ENCODE measurements at places on chromosomes 5 and 9.

DNA sequence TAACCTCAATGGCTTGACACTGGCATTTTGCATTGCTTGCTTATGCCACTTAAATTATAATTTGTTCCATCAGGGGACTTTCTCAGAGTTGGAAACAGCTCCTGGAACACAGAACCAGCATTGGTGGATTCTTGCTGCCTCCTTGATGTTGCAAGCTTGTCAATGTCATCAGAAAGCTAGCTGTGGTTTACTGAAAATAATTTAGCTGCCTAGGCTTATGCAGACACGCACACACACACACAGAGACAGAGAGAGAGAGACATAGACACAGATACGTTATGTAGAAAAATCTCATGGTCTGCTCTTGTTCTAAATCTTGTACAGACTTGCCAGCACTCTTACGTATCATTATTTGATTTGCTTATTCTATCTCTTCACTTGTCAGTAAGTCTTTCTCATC is 78.0 kb downstream of the HMHB1 start:
- DNase-seq: no peak

DNA sequence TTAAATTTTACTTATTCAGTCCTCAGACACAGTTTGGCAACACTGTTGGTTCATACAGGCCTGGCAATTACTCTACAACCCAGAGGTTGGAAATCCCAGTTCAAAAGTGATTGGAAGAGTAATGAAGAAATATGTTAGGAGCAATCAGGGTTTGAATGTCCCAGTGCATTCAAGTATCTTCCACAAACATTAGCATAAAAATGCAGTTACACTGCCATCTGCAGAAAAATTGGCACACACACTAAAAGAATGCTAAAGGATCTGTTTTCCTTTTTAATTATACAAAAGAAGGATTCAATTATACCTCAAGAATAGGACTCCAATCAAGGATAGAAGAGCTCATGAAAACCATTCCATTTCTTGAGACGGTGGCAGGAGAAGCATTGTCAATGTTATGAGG is 130.2 kb downstream of the DNAH5 start:
- DNase-seq: no peak

DNA sequence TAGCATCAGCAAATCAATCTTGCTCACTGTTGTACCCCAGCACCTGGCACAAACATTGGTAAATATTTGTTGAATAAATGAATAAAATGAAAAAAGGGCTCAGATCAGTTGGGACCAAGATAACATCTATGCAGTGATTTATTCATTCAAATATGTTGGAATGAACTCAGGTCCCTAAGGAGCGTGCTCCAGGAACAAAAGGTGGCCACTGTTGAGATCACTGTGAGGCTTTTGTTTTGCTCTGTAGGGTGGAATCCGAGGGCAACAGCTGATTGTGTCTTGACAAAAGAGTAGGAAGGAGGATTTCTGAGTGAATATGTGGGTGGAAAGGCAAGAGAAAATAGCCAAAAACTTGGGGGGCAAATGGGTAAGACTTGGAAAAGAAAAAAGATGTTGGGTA is 89.7 kb downstream of the PPP2R2B start:
- no peak for DNase-seq

- peak; percentile 71 for DNase-seq
These were observed 382.3 kb upstream of the SLC30A5 start for GRCh38 chr5:68711293-68712200.

DNA sequence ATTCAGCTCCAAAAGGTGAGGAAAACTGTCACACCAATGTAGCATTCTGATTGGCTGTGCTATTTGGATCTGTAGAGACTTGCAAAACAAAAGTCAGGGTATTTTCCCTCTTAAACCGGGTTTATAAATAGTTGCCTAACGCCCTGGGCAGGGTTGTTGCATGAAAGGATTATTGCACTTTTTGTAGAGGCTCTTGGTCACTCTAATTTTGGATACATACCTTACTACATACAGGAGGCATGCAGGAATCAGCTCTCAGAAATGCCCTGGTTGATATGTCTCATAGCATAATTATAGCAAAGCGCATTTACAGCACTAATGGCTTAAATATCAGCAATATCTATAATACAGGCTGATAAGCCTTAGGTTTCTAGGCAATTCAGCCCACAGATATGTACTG is 200.0 kb upstream of the GDNF start:
- no peak for DNase-seq

- no peak for DNase-seq
These were observed 129.3 kb downstream of the GCNT1 start for GRCh38 chr9:76588316-76588715.

DNA sequence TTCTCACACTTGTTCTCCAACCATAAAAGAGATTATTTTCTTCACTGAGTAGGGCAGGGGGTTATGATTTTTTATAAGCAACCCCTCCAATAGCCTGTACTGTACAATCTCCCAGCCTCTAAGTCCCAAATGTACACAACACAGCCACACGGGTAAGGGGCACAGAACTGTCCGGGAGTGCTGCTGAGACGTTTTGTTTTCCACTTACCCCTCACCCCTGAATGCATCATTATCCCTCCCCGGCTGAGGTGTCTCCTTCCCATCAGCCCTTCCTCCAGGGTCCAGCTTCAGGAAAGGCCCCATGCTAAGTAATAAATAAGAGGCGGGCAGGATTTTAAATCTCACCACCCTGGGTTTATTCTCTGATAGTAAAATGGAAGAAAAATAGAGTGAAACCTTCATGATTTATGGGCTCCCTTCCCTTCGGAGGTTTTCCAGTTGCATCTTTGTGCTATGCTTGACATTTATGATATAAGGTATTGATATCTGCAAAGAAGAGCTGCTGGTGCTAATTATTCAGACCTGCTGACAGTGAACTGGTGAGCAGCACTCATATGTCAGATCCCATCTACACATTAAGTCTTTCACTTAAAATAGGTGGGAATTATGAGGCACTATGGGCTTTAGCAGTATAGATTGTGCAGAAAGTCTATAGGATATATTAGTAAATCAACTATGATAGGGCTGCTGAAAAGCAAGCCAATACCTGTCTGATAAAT is 67.2 kb upstream of the MEGF10 start:
- DNase-seq: no peak

GRCh38 chr5:181173420-181174342 is 26.3 kb downstream of the OR2V2 start:
- no peak for DNase-seq

DNA sequence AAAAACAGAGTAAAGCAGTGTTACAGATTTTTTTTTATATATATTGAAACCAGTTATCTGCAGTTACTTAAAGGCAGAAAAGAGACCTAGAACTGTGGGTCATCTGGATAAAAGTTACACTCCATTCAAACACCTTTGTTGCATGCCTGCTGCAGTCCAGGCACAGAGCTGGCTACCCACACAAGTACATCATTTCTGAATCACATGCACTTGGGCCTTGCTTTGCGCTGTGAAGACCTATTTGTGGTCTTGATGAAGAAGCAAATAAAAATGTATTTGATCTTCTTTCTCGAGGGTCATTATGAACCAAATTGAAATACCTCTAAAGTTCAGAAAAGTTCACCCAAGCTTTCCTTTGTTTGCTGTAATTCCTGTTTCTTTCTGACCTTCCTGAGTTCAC is 503.0 kb upstream of the ZNF608 start:
- DNase-seq: no peak

GRCh38 chr9:121262953-121263352 is 5.0 kb upstream of the GSN start:
- DNase-seq: no peak

DNA sequence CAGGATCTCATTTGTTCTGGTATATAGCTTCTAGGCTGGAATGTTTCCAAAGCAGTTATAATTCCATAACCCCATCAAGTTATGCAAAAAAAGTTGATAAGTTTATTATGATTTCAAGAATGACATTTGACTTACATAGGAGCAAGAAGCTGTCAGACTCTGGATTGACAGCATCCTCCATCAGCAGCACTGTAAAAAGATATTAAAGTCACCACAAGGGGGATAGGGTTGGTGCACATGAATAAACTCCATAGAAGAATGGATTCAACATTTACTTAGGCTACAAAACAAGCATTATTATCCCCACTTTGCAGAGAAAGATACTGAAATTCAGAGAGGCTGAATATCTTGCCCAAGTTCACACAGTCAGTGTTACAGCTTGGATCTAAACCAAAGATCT is 208.9 kb upstream of the SLC30A5 start:
- DNase-seq: peak; percentile 21

DNA sequence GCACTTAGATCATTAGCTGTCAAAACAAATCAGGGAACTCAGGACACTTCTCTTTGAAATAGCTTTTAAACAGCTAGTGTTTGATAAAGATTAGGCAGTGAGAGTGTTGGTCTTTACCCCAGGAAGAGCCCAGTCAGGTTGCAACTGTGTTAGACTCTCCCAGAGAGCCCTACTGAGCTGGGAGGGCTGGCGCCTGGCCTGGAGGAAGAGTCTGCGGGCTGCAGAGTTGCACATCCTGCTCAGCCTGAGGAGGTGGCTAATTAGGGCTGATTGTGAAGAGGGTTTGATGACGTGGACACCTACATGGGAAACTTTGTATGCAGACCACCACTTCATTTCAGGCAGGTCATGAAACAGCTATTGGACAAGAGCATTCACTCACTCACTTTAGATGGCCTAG is 112.0 kb downstream of the TMEM174 start:
- DNase-seq: no peak

GRCh38 chr5:51811883-51812471 is 428.7 kb downstream of the ISL1 start:
- no peak for DNase-seq

GRCh38 chr5:136446565-136446964 is 81.2 kb upstream of the TRPC7 start:
- no peak for DNase-seq

GRCh38 chr9:111914749-111915424 is 18.3 kb downstream of the UGCG start:
- DNase-seq: peak; percentile 25

DNA sequence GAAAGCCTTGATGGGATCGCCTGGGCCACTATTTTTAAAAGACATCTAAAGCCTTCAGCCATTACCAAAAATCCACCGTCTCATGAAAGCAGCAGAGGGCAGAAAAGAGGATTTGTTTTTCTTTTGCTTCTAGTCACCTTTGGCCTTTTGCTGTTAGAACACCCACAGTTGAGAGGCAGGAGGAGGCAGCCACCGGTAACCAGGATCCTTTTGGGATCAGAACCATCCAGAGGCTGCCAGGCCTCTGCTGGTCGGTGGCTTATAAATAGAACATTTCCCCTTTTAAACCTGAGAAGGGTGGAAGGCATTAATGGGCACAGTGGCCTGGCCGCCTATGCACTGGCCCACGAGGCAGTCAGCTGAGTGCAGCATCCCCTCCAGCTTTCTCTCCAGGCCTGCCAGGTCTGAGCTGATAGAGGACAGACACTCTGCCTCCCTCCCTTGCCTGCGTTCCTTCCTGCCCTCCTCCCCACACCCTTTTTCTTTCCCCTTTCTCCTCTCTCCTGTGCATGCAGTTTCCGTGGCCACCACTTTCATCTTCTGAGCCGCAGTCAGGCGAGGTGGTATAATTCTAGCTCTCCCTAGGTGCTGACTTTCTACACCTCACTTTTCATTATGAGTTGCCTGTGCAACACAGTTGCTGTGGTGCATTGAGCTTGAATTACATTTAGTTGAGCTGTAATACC is 253.4 kb downstream of the ARHGAP26 start:
- DNase-seq: no peak

DNA sequence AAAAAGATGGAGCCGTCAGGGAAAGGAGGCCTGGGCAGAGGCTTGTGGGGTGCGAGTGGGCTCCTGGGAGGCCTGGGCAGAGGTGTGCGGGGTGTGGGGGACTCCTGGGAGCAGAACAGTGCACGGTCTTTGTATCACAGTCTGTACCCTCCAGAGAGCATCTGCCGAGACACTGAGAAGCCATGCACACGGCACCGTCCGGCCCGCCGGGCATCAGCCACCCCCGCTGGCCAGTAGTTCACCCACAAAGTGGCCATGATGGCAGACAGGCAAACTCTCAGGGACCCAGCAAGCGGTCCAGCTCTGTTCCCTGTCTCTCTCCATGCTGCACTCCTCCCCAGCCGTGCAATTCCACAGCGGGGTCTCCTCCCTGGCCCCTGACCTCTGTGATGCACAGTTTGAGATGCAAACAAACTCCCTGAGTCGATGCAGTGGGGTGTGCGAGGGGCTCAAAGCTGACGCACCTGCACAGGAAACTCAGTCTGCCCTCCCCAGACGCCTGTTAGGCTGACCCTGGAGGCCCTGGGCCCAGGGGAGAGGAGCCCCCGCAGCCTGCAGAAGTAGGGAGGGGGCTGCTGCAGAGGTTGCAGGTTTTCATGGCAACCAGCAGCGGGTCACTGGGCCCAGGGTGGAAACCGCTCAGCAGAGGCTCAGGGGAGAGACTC is 9.1 kb upstream of the GPSM1 start:
- no peak for DNase-seq

- DNase-seq: no peak
These were observed 396.5 kb downstream of the ANXA1 start for GRCh38 chr9:73548201-73548600.

GRCh38 chr5:161471211-161471950 is 75.1 kb downstream of the GABRB2 start:
- DNase-seq: no peak

- no peak for DNase-seq
These were observed 85.6 kb downstream of the PTTG1 start for GRCh38 chr5:160507221-160507721.

- DNase-seq: peak; percentile 14
These were observed at the start of gene TMEFF1 for GRCh38 chr9:100472788-100473275. TSS of gene TMEFF1 (plus strand) at chr9:100473149. CDS start at chr9:100473545, 396 bp downstream.

DNA sequence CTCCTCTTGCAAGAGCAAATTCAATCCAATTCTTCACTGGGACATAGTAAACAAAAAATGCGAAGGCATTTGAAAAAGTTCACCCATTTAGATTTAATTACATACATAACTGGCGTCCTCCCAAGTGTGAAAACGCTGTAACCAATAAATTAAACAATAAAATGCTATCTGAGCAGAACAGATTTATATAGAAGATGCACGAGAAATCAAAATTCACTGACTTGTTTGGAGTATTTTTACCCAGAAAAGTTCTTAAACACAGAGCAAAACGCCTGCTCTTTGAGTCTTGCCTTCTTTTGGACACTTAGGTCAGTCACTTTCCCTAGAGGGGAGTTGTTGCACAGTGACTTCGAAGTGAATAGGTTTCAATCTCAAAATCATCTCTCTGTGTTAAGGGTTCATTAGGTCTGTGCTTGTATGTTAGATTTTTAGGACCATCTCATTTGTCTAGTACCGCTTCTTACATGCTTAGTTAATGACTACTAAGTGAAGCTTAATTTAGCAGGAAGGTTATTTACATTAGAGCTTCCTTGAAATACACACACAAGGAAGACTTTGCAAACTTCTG is 1.9 kb downstream of the ALDH1A1 start:
- no peak for DNase-seq

GRCh38 chr5:141420855-141421488 is at the start of gene PCDHGA11:
TSS of gene PCDHGA11 (plus strand) at chr5:141421051. CDS start at chr5:141421228, 177 bp downstream.
- DNase-seq: peak; percentile 33

DNA sequence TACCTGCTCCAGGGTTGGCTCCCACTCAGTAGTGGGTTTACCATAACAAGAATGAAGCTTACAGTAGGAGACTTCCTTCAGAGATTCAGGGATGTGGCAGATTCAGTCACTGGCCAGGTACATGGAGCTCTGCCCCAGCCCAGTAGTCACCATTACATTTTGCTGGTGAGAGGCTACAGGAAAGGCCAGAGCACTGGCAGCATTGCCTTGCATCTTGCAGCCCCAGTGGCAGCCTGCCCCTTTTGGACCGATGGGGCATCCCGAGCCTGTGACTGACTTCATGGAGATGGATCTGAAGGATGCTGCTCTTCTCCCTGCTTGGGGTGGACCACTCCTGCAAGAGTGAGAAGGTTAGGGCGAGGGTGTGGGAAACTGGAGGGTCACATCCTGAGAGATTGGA is 16.8 kb downstream of the TAS2R1 start:
- no peak for DNase-seq
